Mesendoderm (in vitro differentiated cells): ENCODE measurements at places on chromosomes 6 and 20.

DNA sequence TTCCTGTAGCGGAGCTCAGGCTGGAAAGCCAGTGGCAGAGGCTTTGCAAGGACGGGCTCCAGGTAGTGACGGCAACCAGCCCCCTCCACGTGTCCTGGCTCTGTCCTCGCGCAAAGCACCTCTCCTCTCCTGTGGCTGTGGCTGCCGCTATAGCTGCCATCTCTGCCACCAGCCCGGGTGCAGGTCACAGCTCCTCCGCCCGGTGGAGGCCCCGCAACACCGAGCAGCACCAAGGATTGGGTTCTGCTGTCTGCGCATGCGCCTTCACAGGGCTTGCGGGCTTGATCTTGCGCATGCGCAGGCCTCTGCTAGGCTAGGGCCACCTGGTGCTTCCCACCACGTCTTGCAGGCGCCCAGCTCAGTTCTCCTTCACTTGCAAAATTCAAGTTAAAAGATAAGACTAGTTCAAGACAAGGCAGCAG is 625.4 kb downstream of the QKI start:
- DNase-seq, result no peak

- no peak for DNase-seq
Observed at GRCh38 chr20:39706184-39706663, 744.1 kb downstream of the DHX35 start.

DNA sequence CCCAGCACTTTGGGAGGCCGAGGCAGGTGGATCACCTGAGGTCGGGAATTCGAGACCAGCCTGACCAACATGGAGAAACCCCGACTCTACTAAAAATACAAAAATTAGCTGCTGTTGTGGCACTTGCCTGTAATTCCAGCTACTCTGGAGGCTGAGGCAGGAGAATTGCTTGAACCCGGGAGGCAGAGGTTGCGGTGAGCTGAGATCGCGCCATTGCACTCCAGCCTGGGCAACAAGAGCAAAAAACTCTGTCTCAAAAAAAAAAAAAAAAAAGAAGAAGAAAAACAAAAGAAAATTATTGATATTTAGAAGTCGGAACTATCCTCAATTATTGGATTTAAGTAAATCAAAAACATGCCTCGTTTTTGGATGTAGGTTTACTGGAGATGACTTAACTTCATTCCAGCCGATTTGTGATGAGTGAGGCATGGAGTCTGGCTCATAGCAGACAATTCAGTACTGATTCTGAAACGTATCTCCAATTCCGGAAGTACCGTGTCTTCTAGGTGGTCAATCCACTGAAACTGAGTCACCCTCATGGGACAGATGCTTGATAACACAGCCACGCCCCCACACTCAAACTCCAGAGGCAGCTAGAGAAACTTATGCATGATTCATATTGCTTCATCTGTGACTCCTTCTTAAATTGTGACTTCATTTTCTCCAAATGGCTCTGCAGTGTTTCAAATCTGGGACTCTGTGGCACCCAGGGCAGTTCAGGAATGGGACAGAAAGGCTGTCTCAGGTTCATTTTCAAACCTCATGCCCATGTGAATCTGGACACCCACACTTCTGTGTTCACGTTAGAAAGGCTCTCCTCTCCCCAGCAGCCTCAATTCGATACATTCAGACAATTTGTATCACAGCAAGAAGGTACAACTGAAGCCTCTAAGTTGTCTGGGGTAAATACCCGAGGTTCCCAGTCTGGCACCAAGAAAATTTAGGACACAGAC is 110.4 kb upstream of the ARMC2 start:
- no peak for DNase-seq

DNA sequence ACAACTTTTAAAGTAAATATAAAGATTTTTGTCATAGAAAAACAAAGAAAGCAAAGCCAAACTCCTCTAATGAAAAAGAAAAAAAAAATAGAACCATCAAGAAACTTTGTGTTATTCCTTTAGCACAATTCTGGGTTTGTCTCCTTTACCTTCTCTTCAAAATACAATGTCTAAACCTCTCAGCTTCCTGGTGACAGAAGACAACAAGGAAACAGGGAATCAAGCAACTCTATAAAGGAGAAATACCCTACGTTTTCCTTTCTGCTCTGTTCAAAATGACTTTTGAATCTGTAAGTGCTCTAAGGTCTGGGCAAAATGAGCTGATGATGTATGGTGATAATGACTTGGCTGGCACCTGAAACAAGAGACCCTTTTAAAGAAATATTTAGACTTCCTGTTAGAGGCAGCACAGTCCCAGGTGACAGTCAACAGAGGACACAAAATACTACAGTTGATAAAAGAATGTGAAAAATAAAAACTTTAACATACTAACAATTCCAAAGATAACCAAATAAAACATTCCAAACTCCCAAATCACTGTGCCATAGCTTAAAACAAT is 101.4 kb downstream of the PRDM1 start:
- DNase-seq, result no peak
